Fibroblast of skin of back (primary cell): ENCODE measurements at places on chromosomes 6 and 20.

GRCh38 chr6:4814212-4814611 is 38.0 kb downstream of the CDYL start:
- DNase-seq: no peak

- DNase-seq: no peak
Measured at GRCh38 chr6:168188369-168189199, 109.6 kb upstream of the FRMD1 start.

- no peak for DNase-seq
Measured at GRCh38 chr6:107439406-107439805, 20.0 kb downstream of the PDSS2 start.

- DNase-seq: peak; percentile 60
Measured at GRCh38 chr6:112665815-112666214, 318.7 kb downstream of the RFPL4B start.

- no peak for DNase-seq
Measured at GRCh38 chr6:106783640-106784566, 154.5 kb downstream of the QRSL1 start.

GRCh38 chr6:36028877-36029324 is 1.3 kb downstream of the MAPK14 start:
- peak; percentile 72 for DNase-seq

- no peak for DNase-seq
Measured at GRCh38 chr6:40325791-40326190, 261.4 kb downstream of the LRFN2 start.

DNA sequence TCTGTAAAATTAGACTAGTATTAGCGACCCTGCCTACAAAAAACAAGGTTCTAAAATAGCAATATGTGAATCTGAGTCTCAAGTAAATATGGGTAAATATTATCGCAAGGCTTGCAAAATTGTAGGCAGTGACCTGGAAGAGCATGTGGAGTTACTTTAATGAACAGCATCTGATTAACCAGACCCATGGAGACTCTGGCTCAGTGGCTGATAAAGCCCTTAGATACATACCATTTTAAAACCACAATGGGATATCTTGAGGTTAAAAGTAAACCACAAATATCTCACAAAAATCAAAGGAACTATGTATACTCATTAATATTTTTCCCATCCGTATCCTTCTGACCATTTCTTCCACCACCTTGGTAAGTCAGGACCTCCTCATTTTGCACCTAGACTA is 187.0 kb downstream of the MTFR2 start:
- peak; percentile 46 for DNase-seq

DNA sequence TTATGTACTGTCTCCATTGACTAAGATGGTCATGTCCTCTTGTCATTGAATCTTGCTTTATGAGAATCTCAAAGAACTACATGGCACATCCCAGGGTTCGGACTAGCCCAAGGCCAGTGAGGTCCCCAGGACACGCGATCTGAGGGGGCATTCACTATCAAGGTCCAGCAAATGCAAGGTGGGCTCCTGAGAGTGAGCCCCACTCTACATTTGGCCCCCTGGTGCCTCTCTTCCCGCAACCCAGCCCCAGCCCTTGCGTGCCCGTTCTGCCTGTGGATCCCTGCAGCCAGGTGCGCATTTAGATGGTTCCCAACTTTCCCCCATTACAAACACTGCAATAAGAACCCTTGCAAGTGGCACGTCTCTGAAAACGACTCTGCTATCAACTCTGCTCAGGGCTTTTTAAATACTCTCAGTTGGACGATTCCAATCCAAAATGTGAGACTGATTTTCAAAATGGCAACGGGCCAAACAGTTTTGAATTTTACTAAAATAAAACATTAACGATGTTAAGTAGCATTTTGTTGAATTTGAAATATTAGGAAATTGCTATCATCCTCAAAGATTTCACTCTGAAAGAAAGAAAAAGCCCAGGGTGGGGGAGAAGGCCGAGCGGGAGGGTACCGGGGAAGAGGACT is 59.6 kb downstream of the NFATC2 start:
- no peak for DNase-seq

DNA sequence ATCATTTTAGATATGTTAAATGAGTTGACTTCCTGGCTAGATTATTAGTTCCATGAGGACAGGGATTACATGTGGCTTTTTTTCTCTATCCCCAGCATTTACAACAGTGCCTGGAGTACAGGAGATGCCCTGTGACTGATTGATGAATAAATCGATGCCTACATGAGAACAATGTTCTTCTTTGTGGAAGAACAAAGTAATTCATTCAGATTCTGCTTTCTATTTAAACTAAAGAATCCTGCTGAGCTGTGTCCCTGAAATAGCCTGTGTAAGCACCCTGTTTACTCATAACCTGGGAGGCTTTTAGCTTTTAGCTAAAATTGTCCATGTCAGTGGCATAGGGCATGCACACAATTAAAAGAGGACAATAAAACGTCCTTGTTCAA is 125.1 kb upstream of the BTBD3 start:
- no peak for DNase-seq

DNA sequence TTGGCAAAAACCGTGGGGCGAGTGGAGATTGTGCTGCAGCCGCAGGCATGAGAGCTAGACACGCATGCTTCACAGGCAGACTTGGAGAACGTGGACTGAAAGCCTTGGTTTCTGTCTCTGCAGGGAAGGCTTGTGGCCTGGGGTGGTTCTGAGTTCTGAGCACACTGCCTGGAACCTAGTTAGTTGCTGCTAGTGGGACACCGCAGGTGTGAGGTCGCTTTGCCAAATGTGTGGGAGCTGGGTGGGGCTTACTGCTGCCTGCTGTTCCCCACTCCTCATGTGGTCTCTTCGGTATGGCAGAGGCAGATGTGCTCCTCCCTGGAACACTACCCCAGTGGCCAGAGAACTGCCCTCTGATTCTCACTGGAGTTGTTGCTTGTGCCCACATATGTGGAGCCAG is 484.0 kb downstream of the MMUT start:
- no peak for DNase-seq

DNA sequence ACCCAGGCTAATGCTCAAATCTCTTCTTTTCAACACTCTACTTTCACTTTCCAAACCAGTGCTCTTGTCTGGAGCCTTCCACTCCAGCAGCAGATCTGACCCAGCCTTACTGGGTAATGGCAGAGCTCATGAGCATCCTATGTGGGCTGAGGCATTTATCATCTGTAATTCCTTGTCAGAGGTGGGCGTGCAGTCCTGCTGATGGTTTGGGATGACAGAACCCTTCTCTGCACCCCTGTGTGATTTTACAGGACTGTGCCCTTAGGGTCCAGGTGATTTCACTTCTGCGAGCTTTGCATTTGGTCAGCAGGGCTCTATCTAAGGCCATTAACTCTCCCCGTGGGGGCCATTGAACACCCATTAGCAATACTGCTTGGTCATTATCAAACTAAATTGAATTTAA is 55.4 kb downstream of the LAMA4 start:
- DNase-seq: no peak

- DNase-seq: no peak
Measured at GRCh38 chr20:47876311-47877088, 91.2 kb upstream of the SULF2 start.

DNA sequence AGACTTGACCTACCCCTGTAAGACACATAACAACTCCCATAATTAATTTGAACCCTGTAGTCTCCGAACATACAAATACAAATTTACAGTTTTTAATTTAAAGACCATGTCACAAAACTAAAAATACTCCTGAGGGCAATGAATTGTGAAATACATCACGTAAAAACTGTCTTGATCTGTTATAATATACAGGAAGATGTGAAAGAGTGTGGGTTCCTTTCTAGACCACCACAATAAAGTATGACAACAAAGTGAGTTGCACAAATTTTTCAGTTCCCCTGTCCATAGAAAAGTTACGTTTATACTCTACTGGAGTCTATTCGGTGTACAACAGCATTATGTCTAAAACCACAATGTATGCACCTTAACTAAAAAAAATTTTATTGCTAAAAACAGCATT is 11.0 kb upstream of the BLOC1S5 start:
- no peak for DNase-seq

DNA sequence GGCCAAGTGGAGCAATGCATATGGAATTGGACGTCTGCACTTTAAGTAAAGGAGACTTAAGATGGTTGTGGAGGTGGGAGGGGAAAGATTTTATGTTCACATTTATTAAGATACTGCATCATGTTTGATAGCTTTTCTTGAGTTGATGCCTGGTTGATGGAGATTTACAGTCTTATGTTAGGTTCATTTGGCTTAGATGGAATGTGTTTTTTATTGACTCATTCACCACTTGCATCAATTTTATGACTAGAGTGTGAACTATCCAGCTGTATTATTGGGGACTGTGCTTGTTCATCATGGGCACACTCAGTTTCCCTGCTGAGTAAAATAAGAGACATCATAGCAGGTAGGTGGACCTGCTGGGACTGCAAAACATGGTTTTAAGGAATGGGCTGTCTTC is 91.2 kb upstream of the SCP2D1 start:
- DNase-seq: peak; percentile 22

- DNase-seq: no peak
Measured at GRCh38 chr20:18360635-18361034, 72.3 kb downstream of the ZNF133 start.

- no peak for DNase-seq
Measured at GRCh38 chr6:22673474-22673873, 104.1 kb downstream of the HDGFL1 start.

GRCh38 chr20:19017104-19017690 is 195.2 kb upstream of the SLC24A3 start:
- DNase-seq: no peak

GRCh38 chr20:21202259-21202658 is 76.4 kb downstream of the KIZ start:
- no peak for DNase-seq

- no peak for DNase-seq
Measured at GRCh38 chr6:15907914-15908518, 220.9 kb upstream of the MYLIP start.

GRCh38 chr6:155418017-155418761 is 37.5 kb downstream of the NOX3 start:
- DNase-seq: peak; percentile 70

DNA sequence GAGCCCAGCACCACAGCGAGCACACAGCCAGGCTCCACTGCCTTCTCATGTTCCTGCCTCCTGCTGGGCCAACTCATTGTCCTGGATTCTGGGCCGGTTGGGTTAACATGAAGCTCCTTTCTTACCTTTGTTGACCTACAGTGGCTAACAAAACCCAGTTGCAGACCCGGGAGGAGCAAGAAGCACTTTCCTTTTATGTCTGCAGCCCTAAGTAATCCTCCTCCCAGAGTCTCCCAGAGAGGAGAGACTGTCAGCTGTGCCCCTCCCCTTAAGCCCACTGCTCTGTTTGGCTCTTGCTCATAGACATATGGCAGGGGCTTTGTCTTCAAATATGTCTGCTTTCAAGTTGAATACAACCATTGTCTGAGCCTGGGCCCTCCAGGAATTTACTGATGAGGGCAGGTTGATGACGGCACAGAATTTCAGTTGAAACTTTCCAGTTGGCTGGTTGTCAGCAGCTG is 55.2 kb downstream of the PSMB1 start:
- DNase-seq: peak; percentile 11

DNA sequence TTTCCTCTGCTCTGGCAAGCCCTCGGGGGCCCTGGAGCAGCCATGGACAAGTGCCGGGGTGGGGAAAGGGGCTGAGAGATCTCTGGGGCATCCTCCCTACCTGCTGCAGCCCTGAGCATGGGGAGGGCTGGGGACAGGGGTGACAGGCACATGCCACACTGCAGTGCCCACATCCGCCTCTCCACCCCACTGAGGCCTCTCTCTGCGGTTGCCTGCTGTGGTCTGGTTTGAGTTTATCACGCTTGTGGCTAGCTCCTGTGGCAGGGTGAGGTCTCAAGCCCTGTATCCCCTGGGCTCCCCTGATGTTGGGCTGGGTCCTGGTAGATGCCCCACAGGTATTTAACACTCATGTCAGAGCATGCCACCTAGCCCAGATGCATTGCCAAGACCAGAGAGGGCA is 52.9 kb upstream of the MLN start:
- no peak for DNase-seq
